Esophagus mucosa (tissue), 1 donor: ENCODE measurements at places on chromosomes 4 and X. TPM values are rescaled to one million over a fixed set of nuclear protein-coding genes. Genes with fewer than 3 reads are reported as not detected.

The XKRX gene
- 3.7 TPM for total RNA-seq

- ATAC-seq: no peak
Measured at GRCh38 chr4:37453999-37454800, 209.7 kb downstream of the NWD2 start.

The SMAD1 gene
- total RNA-seq: 34.0 TPM

The ATOH1 gene
- not detected for total RNA-seq

DNA sequence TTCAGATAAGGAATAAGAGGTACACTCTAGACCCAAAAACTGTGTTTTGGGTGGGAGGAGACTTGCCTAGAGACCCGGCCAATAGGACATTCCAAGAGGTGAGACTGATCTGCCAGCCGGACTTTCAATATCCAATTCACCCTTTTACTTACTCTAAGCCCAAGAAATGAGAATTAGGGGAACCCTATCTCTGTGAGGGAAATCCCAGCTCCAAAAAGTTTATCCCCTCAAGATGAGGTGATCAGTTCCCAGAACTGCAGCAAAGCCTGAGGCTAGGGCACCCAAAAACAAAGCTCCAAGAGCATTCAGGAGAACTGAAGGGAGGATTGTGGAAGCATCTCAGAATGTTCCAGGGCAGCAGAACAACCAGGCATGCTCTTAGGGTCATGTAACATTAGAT, 251.7 kb downstream of the PTTG2 start:
- no peak for ATAC-seq

DNA sequence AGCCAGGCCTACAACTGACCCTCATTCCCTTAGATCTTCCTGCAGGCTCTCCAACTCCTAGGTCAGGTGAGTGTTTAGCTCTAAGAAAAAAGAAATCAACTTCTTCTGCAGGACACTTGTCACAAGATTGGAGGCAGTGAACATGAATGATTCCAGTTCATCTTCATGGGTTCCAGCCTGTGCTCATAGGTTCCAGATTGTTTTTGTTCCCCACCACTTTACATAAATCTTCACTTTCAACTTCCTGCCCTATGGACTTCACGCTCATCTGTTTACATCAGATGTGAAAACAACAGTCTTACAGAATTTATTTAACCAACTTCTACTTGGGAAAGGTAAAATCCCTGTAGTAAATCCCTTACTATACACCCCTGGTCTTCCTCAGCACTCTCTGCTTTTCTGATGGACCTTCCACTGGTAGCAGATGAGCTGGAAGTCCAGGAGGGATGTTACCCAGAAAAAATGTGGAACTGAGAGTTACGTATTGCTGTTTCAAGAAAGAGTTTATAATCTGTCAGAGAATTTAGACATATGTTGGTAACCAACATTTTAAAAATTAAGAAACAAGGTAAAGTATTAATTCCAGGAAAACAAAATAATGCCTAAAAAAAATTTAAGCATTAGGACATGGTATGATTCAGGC, 62.4 kb downstream of the ANAPC10 start:
- no peak for ATAC-seq

The GPR119 gene
- total RNA-seq: not detected

The USP17L25 gene
- total RNA-seq: not detected

- ATAC-seq: no peak
Measured at GRCh38 chr4:34148322-34148908, 2095.9 kb downstream of the ARAP2 start.

The ARHGAP36 gene
- total RNA-seq: not detected

The CT45A2 gene
- total RNA-seq: not detected

DNA sequence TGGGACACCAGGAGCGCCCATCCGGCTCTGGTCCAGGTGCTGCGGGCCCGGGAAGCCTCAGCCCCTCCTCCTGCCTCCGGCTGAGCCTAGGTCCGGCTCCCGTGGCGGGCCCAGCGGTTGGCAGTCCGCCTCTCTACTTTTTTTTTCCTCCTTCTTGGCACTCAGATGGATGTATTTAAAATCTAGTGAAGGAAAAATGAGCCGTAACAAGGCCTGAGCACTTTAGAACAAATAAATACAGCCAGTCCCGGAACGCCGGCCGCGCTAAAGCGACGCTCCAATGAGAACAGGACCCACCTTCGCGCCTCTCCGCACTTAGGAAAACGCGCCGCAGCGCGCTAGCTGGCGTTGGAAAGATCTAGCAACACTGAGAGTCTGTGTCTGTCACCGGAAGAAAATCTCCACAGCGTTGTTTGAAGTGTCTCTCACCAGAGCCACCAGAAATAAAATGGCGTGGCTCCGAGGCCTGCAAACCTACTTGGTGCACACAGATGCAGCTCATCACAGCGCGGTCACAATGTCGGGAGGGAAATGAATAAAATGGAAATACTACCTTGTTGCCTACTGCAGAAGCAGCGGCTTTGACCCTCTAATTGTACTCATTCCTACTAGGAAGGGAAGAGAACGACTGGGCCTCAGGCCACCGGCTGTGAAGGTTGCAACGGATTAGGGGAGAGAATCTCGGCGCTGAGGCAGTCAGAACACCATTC, 4.7 kb downstream of the NEUROG2 start:
- ATAC-seq: no peak

GRCh38 chr4:23972187-23972586, 82.3 kb upstream of the PPARGC1A start:
- no peak for ATAC-seq

DNA sequence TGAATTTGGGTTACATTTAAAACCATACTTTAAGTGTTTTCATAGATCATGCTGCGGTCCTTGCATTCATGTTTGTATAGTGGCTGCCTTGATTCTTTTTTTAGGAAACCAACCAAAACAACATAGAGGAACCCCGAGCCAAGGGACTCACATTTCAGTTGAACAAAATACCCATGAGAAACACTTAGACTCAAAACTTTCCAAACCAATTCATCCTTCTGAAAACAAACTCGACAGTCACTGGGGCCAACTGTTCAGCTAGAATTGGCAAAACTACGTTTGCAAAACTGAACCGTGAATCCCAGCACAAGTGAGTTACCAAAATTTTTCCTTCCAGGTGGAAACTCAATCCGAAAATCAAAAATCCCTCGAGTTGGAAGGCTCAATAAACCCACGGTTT, 1.4 kb downstream of the ADGRA3 start:
- ATAC-seq: no peak

- no peak for ATAC-seq
Measured at GRCh38 chr4:11769434-11769833, 340.7 kb upstream of the HS3ST1 start.

The NALF2 gene
- total RNA-seq: 0.60 TPM

GRCh38 chr4:168585168-168586091, 88.6 kb downstream of the PALLD start:
- ATAC-seq: peak; percentile 80

The TLR7 gene
- 0.08 TPM for total RNA-seq
